ENCODE measurements at places on chromosomes 12 and 14.

- DNase-seq, result no peak
These were observed 94.2 kb downstream of the BTG1 start for GRCh38 chr12:92051441-92051840.

DNA sequence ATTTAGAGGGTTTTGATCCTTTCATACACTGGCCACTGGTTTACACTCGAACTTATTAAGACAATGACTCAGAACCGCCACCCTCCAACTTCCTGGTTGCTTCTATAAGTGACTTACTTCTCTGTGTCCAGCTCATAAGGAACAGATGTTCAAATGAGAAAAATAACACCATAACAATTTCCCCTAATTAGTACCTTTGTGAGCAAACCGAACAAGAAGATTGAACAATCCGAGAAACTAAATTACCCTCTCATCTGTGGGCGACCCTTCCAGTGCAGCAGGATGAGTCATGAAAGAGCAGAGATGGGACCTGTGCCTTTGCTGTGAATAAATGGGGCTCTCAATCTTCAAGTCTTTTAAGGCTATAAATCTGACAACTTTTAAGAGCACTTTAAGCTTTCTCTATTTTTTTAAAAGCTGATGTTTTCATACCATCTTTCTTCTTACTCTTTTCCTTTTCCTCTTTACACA, 146.8 kb upstream of the RASSF8 start:
- DNase-seq, result no peak

DNA sequence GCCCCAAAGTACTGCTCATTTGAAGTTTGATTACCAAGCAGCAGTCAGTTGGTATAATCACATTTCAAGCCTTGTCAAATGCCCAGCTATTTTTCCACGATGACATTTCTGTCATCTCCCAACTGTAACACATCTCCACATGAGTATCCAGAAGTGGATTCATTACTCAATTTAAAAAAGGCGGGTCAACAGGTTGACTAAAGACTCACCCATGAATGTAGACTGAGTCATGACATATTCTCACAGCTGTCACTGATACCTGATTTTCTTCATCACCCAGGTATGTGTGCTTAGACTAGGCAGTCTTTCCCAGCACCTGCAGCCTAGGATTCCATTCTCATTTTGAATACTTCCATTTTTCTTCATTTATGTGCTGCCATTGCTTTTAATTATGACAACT, 75.1 kb upstream of the DBX2 start:
- no peak for DNase-seq

GRCh38 chr12:46723629-46724419, 102.0 kb downstream of the SLC38A4 start:
- DNase-seq, result no peak

DNA sequence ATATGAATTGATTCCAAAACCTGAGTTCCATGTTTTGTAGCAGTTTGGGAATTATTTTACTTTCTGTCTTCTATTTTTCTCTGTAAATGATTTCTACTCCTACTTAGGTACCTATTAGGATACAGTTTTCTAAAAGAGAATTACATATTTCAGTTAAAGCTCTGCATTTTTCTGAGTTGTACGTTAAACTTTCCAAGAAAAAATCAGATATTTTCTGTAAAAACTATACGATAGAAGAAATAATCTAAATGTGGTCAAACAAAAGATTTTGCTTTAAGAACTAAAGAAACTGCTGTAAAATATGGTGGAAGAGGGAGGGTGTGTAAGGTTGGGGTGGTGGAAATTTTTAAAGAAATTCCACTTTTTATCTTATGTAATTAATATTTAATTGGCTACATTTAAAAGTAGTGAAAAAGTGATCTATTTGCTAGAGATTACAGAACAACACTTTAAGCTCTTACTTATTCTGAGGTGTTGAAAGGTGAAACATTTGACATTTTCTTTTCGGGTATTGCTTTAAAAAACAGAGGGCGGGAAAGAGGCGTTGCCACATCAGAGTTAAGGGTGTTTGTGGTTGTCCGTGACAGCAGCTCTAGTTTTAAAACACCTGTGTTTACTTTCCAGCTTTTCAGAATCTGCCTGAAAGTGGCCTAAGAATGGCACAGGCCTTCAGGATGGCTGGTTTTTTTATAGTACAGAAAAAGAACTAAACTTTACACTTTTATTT, 187.3 kb downstream of the MIPOL1 start:
- DNase-seq, result no peak

DNA sequence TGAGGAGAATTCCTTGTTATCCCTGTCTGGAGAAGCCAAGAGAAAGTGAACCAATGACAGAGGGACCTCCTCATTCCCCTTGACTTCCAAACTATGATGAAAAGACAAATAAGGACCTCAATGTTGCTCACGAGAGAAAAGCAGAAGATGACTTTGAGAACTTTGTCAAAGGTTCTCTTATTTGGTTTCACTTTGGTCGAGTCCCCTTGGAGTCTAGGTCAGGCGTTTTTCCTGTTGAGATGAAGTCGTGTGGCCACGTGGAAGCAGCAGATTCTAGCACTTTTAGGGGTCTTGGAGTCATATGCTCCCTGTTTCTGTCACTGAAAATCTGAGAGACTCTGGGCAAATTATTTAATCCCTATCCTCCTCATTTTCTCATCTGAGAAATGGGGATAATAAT, 33.8 kb upstream of the COL2A1 start:
- no peak for DNase-seq

Data from hematopoietic multipotent progenitor cell treated with erythropoietin and hydrocortisone succinate and interleukin-3 and kit ligand, for 17 days (in vitro differentiated cells).